ENCODE measurements at places on chromosomes 3 and 15.

- DNase-seq, result no peak
These were observed 27.9 kb downstream of the FBXO45 start for GRCh38 chr3:196596355-196596754.

DNA sequence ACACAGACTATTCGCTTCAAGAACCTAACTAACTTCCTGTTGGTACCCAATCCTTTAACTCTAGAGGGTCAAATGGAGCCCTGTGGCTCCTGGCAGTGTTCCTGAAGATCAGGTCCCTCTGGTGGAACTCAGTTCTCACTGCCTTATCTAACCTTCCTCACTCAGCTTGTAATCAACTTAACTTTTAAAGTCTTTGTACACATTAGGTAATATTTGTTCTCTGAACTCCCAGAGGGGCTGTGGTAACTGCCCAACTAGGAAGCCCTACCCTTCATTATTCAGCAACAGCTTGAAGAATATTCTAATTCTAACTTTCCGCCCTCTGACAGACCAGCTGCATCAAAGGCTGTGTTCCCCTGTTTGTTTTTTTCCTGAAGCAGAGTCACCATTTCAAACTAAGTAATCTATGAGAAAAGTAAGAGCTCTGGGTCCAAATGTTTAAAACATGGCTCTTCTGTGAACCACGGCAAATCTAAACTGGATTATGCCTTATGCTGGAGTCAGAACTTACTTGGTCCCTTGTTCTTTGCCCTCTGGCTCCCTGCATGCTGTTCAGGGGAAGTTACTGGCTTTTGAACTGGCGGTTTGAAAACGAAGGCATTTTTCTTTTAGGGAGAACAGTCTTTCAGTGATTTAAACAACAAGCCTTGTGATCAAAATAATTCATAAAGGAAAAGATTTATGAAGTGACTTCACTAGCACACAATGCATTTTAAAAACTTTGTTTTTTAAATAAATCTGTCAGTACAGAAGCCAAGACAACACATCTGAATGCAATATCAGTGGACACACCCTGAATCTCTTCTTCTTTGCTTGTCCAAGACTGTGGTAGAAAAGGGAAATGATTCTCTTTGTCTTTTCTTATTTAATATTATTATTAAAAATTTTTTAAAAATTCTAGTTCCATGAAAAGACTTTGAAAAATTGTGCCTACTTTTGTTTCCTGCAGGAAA, 365.6 kb downstream of the TIGIT start:
- no peak for DNase-seq

GRCh38 chr3:56519641-56520040, 37.3 kb upstream of the CCDC66 start:
- no peak for DNase-seq

DNA sequence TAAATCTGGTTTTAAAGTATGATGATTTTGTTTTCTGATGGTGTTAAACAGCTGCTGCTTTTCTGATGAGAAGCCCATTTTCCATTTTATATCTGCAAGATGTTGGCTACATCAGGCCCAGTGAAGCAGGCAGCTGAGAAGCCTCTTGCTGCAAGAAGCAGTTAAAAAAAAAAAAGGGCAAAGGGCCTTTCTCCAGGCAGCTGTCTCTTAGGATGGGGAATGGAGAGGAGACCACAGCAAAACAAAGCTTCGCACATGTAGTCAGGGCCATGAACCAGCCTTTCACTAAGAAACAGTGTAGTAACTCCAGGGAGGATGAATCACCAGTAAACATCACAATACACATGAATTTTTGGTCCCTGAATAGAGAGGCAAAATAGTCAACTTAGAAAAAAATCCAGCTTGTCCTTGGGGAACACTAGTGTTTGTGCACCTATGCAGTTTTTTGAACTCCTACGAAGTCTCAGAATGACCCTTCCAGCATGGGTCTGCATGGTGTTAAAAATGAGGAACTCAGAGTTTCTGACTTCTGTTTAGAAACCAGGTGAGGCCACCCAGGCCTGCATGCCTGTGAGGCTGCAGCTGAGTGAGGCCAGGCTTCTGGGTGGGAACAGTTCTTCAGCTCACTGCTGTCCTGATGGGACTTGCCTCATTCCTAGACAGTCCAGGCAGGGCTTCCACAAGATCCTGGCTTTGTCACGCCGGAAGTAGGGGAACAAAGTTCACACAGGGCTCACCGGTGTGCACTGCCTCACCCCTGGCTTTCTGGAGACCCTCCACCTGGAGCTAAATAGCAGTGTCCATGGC, 518.7 kb downstream of the MCTP2 start:
- DNase-seq, result no peak

GRCh38 chr15:41698779-41699178, 38.6 kb downstream of the MGA start:
- DNase-seq, result no peak

DNA sequence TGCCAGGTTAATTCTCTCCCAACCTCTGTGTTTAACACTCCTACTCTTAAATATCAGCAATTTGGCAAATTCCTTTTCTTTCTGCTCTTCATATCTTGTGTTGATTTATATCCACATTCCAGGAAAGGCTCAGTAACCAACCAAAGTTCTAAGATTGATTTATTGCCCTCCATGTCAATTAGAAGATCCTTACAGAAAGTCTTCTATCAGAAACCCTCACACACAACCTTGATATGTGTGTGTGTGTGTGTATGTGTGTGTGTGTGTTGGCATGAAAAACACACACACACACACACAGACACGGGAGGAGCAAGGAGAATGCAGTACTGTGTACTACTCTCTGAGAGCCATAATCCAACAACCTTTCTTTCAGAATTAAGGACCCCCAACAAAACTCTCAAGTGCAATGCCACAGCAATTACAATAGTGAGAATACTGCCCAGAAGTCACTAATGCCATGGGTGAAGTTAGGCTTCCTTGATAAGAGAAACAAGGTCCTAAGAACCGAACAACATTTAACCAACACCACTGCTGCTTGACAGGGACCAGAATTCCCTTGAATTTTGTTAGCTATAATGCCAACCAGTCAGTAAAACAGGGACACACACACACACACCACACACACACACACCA, 1.1 kb downstream of the LSAMP start:
- no peak for DNase-seq

DNA sequence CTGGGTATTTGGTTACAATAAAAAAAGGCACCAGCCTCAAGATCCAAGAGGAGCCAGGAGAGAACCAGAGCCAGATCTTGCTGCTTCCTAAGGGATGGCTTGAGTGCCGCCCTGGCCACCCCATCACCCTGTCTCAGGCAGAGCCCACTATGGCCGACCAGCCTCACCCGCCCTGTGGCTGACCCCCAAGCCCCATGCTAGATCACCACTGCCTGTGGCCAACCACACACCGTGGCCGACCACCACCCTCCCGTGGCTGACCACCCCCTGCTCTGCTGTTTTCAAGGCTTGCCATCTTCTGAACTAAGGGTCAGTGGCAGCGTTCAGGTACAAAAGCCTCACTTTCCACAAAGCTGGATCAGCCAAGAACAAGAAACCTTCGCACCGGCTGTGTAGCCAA, 12.0 kb downstream of the CSPG5 start:
- no peak for DNase-seq

DNA sequence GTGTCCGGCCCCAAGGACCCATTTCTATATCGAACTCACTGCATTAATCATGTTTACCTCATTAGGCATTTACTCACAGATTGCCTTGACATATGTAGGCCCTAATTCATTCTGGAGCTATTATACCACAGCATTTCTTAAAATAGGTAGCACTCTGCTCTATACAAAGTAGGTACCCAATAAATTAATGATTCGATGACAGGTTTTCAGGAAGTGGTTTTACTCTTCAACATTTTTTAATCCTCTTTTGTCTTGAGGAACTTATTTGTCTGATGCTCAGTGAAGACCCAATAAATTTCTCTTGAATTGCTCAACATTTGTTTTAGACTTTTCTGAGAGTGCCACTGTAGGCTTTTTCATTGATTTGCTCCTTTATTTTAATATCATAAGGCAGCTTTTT, 12.1 kb downstream of the TGFBR2 start:
- no peak for DNase-seq

DNA sequence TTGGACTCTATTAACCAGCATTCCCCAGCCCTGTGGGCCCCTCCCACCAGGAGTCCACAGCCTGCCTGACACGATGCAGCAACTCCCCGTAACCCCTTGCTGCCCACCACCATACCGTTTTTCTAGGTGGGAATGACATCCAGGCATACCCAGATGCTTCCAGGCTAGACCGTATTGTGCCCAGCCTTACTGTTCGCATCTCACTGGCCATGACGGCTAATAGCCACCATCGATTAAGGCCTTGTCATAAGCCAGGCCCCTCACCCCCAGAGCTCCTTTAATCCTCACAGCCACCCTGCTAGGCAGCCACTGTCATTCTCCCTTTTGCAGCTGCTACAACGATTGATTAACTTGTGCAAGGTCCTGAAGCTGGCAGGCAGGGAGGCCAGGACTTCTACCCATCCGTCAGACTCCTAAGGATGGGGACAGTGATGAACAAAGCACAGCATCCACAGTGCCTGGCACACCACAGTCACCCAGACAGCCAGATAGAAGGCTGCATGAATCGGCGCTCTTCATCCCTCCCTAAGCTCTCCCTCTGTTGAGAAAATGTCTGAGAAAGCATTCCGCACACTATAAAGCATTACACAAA, 60.0 kb upstream of the FLNB start:
- DNase-seq, result no peak

DNA sequence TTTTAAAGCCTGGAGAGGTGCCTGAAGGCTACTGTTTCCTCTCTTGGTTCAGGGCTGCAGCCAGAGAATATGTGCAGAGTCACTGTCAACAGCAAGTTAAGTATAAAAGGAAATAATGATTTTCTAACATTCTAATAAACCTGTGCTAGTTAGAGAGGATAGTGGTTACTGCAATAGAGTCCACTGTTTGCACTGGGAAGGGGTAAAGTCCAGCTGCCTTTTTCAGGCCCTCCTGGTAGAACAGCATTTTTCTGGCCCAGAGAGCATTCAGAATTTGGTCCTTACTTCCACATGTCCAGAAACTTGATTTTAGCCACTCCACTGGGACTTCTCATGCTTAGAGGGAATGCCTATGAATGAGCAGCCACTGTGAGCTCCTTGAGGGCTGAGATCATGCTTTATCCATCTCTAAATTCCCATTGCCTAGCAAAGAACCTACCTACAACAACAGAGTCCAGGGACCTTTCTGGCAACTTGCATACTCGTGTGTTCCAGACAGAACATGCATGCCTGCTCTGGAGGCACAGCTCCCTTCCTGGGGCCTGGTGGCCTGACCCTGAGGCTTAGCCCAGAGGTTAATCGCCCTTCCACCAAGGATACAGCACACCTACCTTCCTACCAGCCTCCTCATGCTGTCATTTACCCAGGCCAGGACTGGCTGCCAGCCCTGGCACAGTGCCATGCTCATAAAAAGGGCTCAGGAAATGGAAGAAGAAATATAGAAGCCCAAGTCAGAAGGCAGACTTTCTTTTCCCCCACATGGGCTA, 50.3 kb upstream of the ATP13A3 start:
- DNase-seq, result peak; percentile 9

DNA sequence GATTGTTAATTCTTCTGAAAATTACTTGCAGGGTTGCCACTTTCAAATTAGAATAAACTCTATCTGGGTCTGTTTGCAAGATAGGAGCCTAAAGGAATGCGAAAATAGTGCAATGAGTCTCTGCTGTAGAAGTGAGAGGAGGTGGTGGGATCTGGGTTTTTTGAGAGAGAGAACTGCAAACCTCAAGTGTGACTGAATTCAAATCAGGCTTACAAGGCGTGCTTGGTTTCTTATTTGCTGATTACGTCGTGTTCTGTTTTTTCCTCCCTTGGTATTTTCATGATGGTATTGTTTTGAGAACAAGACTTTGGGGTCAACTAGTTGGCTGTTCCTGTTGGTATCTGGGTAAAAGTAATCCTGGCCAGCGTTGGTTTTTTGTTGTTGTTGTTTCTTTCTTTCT, 490.9 kb upstream of the CFAP20DC start:
- no peak for DNase-seq

DNA sequence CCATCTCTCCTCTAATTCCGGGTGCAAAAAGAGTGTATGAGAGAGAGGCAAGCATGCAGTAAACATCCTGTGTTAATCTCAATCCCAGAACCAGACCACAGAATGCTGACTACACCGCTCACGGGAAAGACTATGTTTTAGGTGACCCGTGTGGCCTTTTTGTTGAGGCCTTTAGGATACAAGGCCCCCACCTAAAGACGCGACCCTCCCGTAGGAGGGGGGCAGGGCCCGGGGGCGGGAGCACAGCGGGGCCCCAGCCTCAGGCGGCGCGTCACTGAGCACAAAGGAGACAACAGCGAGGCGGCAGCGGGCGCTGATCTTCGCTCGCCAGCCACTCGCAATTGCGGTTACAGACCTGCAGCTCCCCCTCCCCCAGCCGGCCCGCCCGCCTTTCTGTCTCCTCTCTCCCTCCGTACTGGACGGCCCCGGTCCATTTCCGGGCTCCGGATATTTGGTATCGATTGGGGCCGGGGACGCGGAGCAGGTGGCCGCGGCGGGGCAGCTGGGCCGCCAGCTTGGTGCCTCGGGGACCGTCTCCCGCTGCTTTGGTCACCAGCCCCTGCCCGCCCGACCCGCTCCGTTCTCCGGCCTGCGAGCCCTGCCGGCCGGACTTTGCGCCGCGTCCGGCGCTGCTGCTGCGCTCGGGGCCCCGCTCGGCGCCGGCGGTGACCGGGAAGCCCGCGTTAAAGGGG, at the start of gene CCDC50:
CCDC50 (plus strand) TSS at position 433 of the 692 bp plus-strand sequence. CDS start 281 bp downstream, outside the sequence.
- DNase-seq, result peak; percentile 17

DNA sequence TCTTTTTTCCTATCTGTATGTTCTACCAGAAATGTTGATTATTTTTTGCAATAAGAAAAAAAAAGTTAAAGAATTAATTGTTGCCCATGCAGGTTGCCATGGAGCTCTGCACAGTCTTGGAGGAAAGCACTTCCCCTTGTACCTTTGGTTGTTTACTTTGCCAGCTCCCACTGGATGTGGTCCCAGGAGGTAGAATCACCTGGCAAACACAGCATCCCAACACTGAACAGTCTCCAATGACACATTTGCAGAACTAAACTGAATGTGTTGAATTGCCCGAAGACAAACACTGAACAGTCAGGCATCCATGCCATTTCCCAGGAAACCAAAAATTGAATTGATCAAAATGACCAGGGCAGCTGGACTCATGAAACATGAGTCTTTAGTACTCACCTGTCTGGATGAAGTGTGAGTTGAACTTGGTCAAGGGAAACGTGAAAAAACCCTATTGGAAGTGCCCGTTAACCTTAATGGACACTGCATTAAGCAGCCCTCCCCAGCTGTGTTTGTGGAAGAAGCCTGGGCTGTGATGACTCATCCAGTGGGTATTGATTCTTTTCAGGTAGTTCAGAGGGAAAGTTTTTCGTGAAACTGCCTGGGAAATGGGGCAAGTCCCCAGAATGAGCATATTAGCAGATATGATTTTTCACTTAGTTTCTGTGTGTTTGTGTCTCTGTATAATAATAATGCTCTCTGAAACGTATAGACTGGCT, 284.7 kb upstream of the STT3B start:
- no peak for DNase-seq

DNA sequence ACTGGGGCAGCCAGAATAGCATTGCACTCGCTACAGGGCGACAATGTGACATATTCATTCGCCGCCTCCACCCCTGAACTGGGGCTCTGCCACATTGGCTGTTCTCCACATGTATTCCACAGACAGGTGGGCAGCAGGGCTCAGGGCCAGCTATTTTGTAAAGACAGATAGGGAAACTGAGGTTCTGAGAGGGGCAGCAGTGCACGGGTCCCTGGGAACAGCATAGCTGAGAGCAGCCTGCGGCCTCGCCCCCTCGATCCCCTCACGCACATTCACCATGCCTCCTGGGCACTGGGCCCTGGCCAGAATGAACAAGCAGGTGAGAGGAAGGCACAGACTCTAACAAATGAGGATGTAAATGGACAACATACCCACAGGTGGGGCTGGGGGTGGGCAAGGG, 75.0 kb upstream of the SPATA12 start:
- no peak for DNase-seq

- DNase-seq, result no peak
These were observed 7.8 kb downstream of the THBS1 start for GRCh38 chr15:39588531-39589192.

All from Kasumi-1 (cell line).